Adrenal gland (tissue), 19 donors: ENCODE measurements at places on chromosomes 6 and 20. TPM values are rescaled to one million over a fixed set of nuclear protein-coding genes. Genes with fewer than 3 reads are reported as not detected.

The UBE3D gene
- 7.5 TPM for total RNA-seq

The TOX2 gene
- total RNA-seq = 7.6 TPM

The NHLRC1 gene
- 3.2 TPM for total RNA-seq

The SPINT3 gene
- not detected for total RNA-seq

The HEY2 gene
- total RNA-seq = 0.75 TPM

The PRDM1 gene
- total RNA-seq = 3.7 TPM

The KHDRBS2 gene
- total RNA-seq = 0.42 TPM

The ID4 gene
- total RNA-seq = 2.1 TPM

The ATP5F1E gene
- 13.3 TPM for total RNA-seq

The COL9A1 gene
- not detected for total RNA-seq

The PACSIN1 gene
- total RNA-seq = 0.54 TPM

The CPNE5 gene
- total RNA-seq = 1.3 TPM

The VSX1 gene
- total RNA-seq = 0.19 TPM

The MYT1 gene
- 4.5 TPM for total RNA-seq

The CLVS2 gene
- not detected for total RNA-seq

The C20orf204 gene
- total RNA-seq = 1.9 TPM

The EDN3 gene
- 0.28 TPM for total RNA-seq

The KCNK15 gene
- total RNA-seq = 11.0 TPM

The HTR1E gene
- not detected for total RNA-seq

The OR2H2 gene
- total RNA-seq = not detected

The KIAA1755 gene
- 2.2 TPM for total RNA-seq

The AFG1L gene
- total RNA-seq = 11.2 TPM

The PNPLA1 gene
- not detected for total RNA-seq

The COL9A3 gene
- 4.4 TPM for total RNA-seq

The GPR63 gene
- total RNA-seq = 1.1 TPM

The SMLR1 gene
- 0.11 TPM for total RNA-seq

The UST gene
- total RNA-seq = 11.4 TPM

The ZKSCAN4 gene
- total RNA-seq = 3.2 TPM

The SNAI1 gene
- 8.8 TPM for total RNA-seq

The SLPI gene
- total RNA-seq = 33.7 TPM

The SRXN1 gene
- total RNA-seq = 53.7 TPM

The TTBK1 gene
- 0.50 TPM for total RNA-seq

The UBE2V1 gene
- 123 TPM for total RNA-seq

The ECT2L gene
- 0.14 TPM for total RNA-seq

The RRAGD gene
- 18.8 TPM for total RNA-seq

The DZANK1 gene
- total RNA-seq = 2.1 TPM

The PROKR2 gene
- total RNA-seq = not detected

The PNLDC1 gene
- total RNA-seq = not detected

The SYNDIG1 gene
- 1.2 TPM for total RNA-seq

The KIF6 gene
- 0.55 TPM for total RNA-seq

The SYCP2L gene
- total RNA-seq = 0.28 TPM
